ENCODE measurements at places on chromosomes 16 and 17.
A peak's percentile ranks its signal among the peaks of the same experiment; 100 is the strongest.

DNA sequence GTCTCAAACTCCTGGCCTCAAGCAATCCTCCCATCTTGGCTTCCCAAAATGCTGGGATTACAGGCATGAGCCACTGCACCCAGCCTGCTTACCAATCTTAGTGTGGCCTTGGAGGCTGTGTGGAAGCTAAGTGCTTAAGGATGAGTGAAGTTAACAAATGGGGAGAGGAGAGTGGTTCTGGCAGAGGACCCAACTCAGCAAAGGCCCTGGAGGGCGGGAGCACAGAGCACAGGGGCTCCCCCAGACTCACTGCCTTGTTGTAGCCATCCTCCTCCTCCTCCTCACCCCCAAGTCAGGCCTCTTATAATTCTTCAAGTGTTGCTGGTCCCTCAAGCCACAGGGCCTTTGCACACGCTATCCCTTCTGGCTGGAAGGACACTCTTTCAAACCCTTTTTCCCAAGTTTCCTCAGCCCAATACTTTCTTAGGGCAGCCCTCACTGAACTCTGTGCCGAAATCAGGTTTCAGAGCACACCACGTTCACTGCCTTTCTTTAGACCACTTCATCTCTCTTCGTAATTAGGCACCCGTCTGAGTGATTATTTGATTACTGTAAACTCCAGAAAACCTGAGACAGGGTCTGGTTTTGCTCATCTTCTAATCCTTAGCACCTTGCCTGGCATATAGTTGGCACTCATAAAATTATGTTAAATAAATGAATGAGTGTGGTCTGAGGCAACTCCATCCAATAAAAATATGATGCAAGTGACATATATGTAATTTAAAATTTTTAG lies 23.4 kb downstream of the NGFR start:
- DNase-seq = no peak

GRCh38 chr17:35138218-35138617 lies 3.9 kb downstream of the NLE1 start:
- no peak for DNase-seq

GRCh38 chr16:17372386-17372785 lies 98.4 kb downstream of the XYLT1 start:
- DNase-seq = no peak

DNA sequence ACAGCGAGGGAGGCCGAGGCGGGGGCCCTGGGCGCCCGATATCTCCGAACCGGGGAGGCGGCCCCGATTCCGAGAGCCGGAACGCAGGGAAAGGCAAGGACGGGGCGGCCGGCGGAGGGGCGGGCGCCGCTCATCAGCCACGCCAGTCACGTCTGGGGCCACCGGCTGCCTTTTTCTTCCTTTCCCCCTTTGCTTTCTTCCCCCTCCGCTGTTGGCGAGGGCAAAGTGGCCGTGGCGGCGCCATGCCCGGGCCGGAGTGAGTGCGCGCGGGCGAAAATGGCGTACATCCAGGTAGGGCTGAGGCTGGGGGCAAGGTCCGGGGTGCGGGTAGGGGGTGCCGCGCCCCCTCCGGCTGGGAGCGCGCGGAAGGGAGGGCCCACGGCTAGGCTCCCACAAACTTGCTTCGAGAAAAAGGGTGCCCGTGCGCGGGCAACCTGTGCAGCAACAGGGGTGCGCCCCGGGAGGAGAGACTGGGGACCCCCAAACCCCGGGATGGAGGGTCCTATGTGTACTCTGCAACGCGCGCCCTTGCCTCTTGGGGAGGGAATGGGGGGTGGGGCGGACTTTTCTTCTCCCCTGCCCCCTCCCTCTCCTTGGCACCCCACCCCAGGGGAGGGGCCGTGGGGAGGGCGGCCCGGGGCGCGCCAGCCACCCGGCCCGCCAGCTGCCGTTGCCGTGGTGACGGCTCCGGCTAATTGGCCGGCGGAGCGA lies 486 bp downstream of the SYT17 start:
- no peak for DNase-seq

GRCh38 chr16:21239646-21240045 lies 6.1 kb downstream of the ANKS4B start:
- DNase-seq = no peak

- DNase-seq = no peak
These were observed 20.5 kb downstream of the EIF4A3 start for GRCh38 chr17:80126449-80126715.

DNA sequence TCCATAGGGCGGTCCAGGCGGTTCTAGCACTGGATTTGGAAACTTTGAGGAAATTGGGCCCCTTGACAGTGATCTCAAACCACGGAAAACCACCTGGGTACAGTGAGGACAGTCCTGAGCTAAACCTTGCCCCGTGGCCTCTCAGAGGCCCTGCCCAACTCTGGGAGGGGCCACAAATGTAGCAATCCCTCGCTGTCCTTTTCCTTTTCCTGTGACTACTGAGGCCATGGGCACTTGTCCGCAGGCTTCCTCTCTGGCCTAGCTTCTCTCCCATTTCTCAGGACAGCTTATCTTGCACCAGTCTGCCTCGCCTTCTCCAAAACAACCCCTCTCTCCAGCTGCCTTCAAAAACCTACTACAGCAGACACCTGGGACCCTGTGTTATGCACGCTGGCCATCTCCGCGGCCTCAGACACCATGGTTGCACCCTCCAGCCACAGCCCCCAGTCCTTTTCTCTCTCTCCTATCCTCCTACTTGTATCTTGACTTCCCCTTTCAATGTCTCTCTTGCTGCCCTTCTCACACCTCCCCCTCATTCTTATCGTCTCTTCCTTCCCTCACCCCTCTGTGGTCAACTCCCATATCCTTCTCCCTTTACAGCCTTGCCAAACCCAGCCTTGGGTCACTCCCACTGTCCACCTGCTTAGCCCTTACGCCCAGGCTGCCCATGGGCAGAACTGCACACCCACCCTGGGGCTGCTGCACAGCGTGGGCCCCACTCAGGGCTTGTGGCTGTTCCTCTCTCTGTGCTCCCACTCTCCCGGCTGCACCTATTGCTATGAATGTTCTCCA lies 7.6 kb downstream of the SCPEP1 start:
- DNase-seq = no peak

GRCh38 chr17:49406421-49407061 lies 8.1 kb downstream of the PHB1 start:
- DNase-seq = no peak

- no peak for DNase-seq
These were observed 660.5 kb downstream of the TOX3 start for GRCh38 chr16:51886456-51886855.

GRCh38 chr16:17070882-17071592 lies 399.7 kb downstream of the XYLT1 start:
- DNase-seq = peak; percentile 18

- DNase-seq = no peak
These were observed 12.8 kb upstream of the SLC38A8 start for GRCh38 chr16:84055366-84055765.

DNA sequence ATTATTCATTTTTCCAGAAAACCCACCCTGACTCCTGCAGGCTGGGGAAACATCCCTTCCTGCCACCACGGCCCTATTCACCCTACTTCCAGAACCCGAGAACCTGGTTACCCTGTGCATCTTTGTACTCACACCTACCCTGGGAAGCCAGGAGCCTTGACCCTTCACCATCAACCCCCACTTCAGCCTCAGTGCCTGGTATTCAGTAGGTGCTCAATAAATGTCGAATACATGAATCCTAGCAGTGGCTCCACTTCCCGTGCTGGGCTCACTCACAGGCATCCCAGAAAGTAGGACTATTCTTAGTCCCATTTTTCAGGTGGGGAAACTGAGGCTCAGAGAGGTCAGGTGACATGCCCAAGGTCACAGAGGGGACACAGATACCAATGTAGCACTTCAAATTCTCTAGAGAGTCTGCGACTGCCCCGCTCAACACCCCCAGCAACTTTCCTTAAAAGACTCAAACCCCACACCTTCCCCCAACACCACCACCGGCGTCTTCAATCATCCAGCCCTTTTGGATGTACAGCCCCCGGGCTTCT lies 36.1 kb upstream of the CMIP start:
- no peak for DNase-seq

DNA sequence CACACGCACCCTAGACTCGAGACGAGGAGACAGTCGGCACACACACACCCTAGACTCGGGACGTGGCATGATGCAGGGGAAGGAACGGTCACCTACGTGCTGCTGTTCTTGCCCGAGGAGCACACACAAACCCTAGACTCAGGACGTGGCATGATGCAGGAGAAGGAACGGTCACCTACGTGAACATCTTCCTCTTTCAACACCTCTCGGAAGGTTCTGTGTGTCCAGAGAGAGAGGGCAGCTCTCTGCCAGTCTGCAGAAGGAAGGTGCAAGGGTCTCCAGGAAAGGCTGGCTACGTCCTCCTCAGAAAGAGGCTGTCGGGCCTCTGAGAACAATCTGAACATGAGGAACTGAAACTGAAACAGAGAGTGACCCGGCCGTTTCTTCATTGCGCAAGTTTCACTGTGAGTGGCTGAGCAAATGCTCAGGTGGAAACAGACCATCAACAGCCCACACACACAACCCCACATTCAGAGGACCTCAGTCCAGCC lies 43.4 kb downstream of the ZNF276 start:
- peak; percentile 20 for DNase-seq

DNA sequence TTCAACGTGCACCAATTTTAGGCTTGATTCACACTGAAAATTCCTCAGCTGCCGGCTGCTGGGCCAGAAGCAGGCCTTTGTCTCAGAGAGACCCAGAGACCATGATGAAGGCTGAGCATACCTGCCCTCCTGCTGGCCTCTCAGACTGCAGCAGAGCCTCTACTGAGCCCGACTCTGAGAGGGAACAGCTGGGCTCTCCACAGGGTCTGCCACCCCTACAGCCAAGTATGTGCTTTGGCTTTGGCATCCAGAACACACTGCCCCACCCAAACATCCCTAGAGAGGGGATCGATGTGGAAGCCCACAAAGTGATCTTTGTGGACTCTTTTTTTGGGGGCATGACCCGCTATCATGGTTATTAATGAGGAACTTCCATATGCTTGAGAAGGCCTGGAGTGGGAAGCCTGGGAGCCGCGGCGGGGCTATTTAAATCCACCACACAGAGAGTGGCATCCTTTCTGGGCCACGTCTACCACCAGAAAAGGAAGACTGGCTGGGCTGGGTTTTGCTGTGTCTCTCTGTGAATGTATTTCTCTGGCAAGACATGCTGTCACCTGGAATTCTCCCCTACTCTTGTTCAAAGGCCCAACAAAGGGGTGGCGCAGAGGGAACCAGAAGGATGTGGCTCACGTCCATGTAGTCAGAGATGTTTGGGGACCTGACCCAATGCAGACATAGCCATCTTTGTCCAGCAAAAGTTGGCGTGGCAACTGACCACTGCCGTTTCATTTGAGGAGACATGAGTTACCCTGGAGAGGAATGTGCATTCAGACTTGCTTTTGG lies 69.3 kb downstream of the GNAO1 start:
- DNase-seq = no peak
